ENCODE measurements at places on chromosomes 1 and 21. TPM values are rescaled to one million over a fixed set of nuclear protein-coding genes. Genes with fewer than 3 reads are reported as not detected.

SPRR1B gene
- total RNA-seq = not detected

TNNT2 gene
- total RNA-seq = 0.10 TPM

ZMPSTE24 gene
- total RNA-seq = 17.2 TPM

CDC42SE1 gene
- 250 TPM for total RNA-seq

CCDC30 gene
- 2.3 TPM for total RNA-seq

SMYD2 gene
- 18.9 TPM for total RNA-seq

CHRM3 gene
- total RNA-seq = 0.10 TPM

CFAP57 gene
- 0.10 TPM for total RNA-seq

PROX1 gene
- 0.31 TPM for total RNA-seq

SPRR2D gene
- not detected for total RNA-seq

LACTBL1 gene
- total RNA-seq = not detected

EDARADD gene
- total RNA-seq = 1.8 TPM

TRABD2B gene
- not detected for total RNA-seq

TMEM51 gene
- total RNA-seq = 1.0 TPM

DNM3 gene
- total RNA-seq = 20.5 TPM

MYOC gene
- total RNA-seq = not detected

Data from mononuclear cell (primary cell).